ENCODE measurements at places on chromosomes 3 and 15. TPM values are rescaled to one million over a fixed set of nuclear protein-coding genes. Genes with fewer than 3 reads are reported as not detected.

DNA sequence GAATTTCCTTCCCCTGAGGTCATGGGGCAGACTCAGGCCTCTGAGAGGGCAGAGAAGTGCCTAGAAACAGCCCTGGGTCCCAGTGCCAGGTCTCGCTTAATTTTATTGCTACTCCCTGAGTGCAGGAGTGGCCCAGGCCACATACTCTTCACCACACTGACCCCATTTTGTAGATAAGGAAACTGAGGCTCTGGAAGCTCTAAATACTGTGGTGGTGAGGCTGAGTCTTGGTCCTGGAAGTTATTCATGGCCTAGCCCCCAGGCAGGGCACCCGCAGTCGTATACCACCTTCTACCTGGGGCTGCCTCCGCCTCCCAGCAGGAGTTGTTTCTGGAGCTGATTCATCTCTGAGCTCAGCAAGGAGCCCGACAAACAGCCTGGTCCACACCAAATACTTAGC is 9.8 kb downstream of the ATP2B2 start:
- DNase-seq: no peak

- no peak for DNase-seq
Measured at GRCh38 chr3:9012521-9012920, 49.2 kb upstream of the RAD18 start.

- no peak for DNase-seq
Measured at GRCh38 chr15:78944202-78944625, 632 bp downstream of the CTSH start.

DNA sequence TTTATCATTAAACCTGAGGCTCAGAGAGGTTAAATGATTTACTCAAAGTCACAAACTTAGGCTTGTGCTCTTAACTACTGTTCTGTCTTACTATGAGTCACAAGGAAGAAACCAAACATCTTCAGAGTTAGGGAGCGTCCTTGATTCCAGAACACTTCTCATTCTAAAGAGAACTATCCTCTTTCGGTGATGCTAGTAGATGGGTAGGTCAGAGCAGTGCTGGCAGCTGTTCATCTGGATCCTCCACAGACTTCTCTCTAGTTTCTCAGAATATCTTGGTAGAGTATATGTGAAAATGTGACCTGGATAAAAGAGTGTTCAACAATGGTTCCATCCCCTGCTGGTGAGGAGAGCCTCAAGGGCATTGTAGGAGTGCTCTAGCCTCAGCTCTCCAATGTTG is 3.3 kb downstream of the ARL6IP5 start:
- no peak for DNase-seq

Gene HCLS1
- 336 TPM for total RNA-seq

Gene AADACL2
- total RNA-seq: not detected

Gene SPESP1
- 0.61 TPM for total RNA-seq

Gene SPSB4
- total RNA-seq: not detected

Gene SEMA3B
- total RNA-seq: 0.87 TPM

GRCh38 chr3:108486941-108487340 is 23.5 kb downstream of the MYH15 start:
- DNase-seq: no peak

GRCh38 chr3:111618945-111619344 is 23.8 kb upstream of the ZBED2 start:
- no peak for DNase-seq

- no peak for DNase-seq
Measured at GRCh38 chr15:77187751-77188464, 117.0 kb upstream of the TSPAN3 start.

- DNase-seq: no peak
Measured at GRCh38 chr15:78715434-78715833, 74.4 kb upstream of the CHRNB4 start.

DNA sequence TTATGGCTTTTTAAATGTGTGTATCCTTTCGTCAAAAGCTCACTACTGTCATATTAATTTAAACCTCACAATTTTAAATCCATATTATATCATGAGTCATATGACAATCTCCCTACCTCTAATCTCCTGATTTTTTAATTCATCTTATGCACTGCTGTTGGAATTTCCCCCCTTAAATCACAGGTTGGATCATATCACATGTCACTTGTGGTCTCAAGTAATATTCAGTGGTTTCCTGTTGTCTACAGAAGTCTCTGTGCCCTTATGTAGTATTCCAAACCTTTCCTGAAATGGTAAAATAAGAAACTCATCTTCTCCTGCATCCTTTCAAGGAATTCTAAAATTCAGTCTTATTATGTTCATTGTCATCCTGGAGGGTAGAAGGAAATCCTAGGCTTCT is 116.0 kb upstream of the CBLB start:
- no peak for DNase-seq

GRCh38 chr3:64992530-64993285 is 304.9 kb upstream of the ADAMTS9 start:
- DNase-seq: no peak

DNA sequence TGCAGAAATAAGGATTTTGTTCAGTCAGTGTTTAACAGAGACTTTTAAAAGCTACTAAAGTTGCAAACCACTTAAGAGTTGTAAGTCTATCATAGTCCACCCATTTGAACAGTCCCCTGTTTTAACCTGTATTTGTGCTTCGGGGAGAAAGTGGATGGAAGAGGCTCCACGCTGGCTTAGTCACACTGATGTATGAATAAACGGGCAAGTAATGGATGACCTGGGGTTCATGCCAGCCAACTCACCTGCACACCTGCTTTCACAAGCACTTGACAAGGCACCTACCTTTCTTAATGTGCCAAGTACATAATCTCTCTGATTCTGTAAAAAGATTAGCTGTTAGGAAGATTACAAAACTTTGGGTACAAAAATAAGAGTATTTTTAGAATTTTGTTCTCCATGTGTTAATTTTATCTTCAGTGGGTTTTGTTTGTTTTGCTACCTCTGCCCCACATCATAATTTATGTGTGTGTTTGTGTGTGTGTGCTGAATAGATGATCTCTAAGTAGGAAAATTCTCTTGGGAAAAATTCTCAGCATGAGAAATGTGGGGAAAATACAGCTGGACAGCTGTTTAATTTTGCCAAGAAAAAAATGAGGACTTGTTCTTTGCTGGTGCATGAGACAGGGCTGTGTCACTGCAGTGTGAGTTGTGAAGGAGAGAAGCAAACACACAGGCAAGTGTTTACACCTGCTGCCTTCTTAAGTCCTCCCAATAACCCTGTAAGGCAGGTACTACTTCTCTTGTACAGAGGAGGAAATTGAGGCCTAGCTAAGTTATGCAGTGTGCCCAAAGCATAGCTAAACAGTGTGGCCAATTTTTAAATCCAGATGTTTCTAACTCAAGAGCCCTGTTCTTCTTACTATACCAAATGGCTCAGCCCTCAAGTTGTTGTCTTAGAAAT is 181.2 kb upstream of the IL12A start:
- DNase-seq: no peak

GRCh38 chr15:34813446-34814190 is 18.3 kb upstream of the ACTC1 start:
- DNase-seq: no peak

GRCh38 chr3:58657571-58658141 is 8.9 kb downstream of the FAM3D start:
- DNase-seq: no peak

GRCh38 chr3:111667621-111668239 is 72.6 kb upstream of the ZBED2 start:
- peak; percentile 88 for DNase-seq

- DNase-seq: no peak
Measured at GRCh38 chr3:189172668-189173419, 1.1 kb downstream of the TPRG1 start.

- DNase-seq: no peak
Measured at GRCh38 chr3:187954873-187955586, 198.9 kb upstream of the LPP start.

DNA sequence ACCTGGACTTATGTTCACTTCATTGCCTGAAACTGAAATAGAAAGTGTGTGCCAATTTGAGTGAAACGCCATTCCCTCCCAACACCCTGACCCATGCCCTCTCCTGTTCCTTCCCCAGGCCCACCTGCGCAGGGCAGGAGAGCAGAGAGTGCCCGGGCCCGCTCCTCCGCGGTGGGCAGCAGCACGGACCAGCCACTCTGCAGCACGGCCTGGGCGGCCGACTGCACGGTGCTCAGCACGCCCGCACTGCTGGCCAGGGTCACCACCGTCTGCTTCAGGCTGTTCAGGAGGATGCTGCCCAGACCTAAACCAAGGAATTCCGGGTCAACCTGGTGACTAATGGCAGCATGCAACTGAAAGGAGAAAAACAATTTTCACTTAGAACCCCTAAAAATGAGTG is 66.0 kb downstream of the HERC2 start:
- no peak for DNase-seq

- DNase-seq: no peak
Measured at GRCh38 chr3:45642731-45643152, 46.5 kb upstream of the SACM1L start.

DNA sequence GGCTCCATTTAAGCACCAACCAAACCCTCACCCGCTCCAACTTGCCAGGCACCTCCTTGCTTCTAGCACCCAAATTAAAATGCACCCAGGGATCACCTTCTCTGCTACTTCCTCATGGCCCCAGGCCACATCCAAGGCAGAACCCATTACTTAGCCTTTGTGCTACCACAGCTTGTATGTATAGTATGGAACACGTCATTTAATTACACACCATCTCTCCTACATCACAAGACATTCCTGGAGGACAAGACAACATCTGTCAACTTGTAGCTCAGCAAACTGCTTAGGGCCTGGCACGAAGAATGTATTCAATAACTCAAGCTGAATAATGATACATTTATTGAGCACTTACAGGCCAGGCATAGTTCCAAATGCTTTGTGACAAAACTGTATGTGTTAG is 23.3 kb downstream of the ZDHHC3 start:
- no peak for DNase-seq

DNA sequence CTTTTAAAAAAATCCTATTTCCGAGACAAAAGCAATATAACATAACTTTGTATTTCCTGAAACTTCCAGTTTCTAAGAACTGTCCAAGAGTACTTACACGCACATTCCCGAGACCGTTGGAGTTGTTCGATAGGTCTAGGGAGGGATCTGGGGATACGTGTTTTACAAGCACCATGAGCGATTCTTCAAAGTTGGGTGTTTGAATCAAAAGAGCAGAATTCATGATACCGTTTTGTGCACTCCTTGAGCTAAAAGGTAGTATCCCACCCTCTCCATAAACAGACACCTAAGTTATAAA is 700 bp upstream of the EDEM1 start:
- no peak for DNase-seq

Gene SUSD5
- not detected for total RNA-seq

GRCh38 chr15:37102305-37103162 is 2.2 kb upstream of the MEIS2 start:
- no peak for DNase-seq

GRCh38 chr3:96361241-96361640 is 453.2 kb upstream of the EPHA6 start:
- DNase-seq: no peak

DNA sequence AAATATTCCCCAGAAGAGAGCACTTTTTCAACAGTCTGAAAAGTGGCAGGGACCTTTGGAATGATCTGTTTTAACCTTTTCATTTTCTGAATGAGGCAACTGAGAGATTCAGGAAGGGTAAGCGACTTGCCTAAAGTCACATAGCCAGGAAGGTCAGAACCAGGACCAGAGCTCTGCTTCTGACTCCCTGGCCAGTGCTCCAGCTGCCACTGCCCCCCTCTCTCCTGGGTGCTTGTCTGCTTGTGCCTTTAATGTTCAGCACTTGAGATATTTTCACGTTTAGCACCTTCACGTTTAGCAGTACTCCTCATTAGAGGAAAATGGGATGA is 68.3 kb downstream of the SMAD3 start:
- no peak for DNase-seq

- no peak for DNase-seq
Measured at GRCh38 chr3:4472766-4473165, 5.7 kb upstream of the SUMF1 start.

GRCh38 chr3:30894521-30895251 is at the start of gene GADL1:
Gene GADL1, minus strand, starts transcription at chr3:30894661. Its CDS starts 47 bp downstream, at chr3:30894614.
- no peak for DNase-seq

DNA sequence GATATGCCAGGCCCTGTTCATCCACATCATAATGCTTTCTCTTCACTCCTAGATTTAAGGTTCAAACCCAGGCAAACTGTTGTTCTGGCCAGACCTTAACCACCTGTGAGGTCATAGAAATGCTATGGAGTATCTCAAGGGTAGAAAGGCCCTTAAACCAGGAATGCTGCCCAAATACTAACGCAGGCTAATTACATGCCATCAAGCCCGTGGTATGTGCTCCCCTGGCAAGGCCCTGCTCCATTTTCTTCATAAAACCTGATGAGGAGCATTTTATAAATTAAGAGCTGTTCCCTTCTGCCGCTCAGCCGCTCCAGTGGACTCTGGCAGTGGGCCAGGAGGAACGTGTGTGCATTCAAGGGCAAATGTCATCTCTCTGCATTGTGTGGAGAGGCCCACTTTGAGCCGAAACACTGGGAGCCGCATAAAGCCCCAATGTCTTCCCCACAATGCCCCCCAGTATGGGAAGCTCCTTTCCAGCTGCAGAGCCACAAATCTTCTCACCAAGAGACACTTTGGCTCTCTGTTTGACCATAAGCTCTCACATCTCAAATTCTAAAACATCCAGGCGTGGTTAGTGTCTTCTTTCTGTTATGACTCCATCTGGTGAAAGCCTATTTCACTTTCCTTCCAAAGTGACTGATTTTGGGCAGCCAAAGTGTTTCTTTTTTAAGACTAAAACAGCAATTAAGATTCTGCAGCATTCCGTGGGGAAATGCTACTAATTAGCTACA is 210.8 kb upstream of the NR2E3 start:
- no peak for DNase-seq

- DNase-seq: no peak
Measured at GRCh38 chr3:143856252-143856970, 8.1 kb upstream of the SLC9A9 start.

Gene SLC28A2
- not detected for total RNA-seq

GRCh38 chr3:45889337-45889736 is 3.0 kb downstream of the CCR9 start:
- DNase-seq: no peak

Gene OR5K2
- not detected for total RNA-seq

Gene GASK1A
- total RNA-seq: not detected

Gene AMOTL2
- total RNA-seq: not detected

Gene SETD5
- 142 TPM for total RNA-seq

- DNase-seq: no peak
Measured at GRCh38 chr15:93028632-93029213, 60.3 kb downstream of the RGMA start.

DNA sequence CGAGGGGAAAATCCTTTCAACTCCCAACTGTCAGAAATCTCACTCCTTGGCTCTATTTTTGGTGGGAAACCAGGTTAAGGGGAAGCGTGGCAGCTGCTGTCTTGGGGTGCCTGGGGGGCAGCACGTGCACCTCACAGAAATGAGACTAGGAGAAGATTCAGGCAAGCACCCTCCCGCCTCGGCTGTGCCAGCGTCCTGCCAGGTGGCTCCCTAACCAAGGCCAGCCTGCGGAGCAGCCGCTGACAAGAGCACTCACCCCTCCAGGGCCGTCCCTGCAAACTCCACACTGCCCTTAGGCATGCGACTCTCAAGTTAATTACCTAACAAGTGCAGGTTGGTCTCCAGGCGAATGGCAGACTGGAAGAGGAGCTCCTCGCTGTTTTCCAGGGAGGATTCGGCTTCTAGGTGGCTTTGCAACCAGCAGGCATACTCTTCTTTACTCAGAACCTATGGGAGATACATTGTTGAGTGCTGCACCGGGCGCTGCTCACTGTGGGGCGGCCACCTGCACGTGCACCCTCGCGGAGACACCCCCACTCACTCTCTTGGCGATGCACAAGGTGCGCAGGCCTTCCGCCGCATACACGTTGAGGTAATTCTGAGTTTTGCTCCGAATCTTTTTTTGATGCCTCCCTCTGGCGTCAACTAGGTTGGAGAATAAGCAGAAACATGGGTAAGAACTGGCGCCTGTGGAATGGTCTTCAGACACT is 155.3 kb downstream of the ATP10A start:
- DNase-seq: no peak

- DNase-seq: no peak
Measured at GRCh38 chr3:61237858-61238257, 13.4 kb downstream of the FHIT start.

Data from CD4-positive, alpha-beta memory T cell (primary cell).